Endodermal cell (in vitro differentiated cells): ENCODE measurements at places on chromosomes 3 and 15.

- DNase-seq = peak; percentile 80
These were observed 436 bp downstream of the ADPGK start for GRCh38 chr15:72783004-72783639.

DNA sequence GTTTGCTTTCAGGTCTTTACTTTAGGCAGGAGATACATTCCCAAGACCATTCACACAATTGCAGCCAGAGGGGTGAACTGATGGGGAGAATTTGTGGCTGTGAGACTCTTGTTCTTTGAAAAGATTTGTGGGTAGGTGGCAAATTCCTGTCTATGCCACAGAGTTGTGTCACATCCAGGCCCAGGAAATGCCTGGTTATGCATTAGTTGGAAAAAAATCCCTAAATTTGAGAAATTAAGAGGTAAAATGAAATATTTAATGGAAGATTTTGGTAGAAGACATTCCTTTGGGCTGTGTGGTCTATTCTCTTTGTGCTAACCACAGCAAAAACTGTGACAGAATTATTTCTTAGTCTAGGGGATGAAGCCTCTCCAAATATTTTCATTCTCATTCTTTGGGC lies 28.8 kb downstream of the SAMMSON start:
- DNase-seq = no peak

DNA sequence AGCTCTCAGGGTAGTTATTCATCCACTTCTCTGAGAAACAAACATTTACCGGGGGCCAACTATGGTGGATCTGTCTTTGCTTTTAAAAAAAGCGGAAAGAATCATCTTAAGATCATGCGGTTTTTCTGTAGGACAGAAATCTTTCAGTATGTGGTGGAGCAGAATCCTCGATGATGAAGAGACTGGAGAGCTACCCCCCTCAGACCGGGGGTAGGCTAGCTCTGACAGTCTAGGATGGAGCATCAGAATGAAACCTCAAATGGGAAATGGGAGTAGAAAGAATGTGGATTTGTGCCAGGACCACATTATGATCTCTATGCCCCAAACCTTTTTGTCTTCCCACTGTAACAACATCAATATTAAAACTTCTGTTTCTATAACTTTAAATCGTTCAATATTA lies 30.3 kb downstream of the TPRG1 start:
- no peak for DNase-seq

- DNase-seq = no peak
These were observed 850 bp downstream of the SUCLG2 start for GRCh38 chr3:67653425-67654098.

GRCh38 chr3:60812502-60812901 lies 438.8 kb downstream of the FHIT start:
- no peak for DNase-seq

- no peak for DNase-seq
These were observed 9.1 kb upstream of the TICRR start for GRCh38 chr15:89566181-89566580.

DNA sequence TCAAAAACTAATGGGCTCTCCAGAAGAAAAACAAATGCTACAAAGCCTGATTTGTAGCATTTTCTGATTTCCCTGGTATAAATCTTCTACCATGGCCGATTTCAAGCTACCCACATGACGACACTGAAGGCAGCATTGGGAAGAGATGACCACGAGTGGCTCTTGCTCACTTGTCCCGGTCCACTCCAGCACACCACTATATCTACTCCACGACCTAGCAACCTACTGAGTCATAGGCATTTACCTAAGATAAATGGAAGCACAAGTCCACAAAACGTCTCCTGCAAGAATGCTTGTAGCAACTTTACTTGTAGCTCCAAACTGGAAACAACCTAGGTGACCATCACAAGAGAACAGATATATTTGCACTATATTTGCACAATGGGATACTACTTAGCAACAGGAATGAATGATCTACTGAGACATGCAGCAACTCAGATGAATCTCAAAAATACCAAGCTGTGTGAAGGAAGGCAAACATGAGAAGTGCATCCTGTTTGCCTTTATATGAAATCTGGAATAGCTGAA lies 60.8 kb upstream of the HES1 start:
- DNase-seq = no peak

DNA sequence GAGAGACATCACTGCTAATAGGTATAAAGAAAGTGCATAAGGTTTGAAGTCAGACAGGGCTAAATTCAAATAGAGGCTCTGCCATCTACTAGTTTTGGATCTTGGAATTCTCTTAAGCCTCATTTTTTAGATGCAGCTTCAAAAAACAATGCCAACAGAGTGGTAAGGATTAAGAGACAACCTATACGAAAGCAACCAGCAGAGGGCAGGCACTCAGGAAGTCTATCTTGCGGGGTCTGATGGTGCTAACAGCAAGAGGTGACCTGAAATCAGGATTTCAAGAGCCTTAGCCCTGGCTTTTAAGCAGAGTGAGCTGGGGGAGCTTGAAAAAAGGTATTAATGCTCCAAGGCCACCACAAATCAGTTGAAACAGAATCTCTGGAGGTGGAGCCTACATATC lies 40.7 kb downstream of the LDHAL6B start:
- DNase-seq = peak; percentile 89

DNA sequence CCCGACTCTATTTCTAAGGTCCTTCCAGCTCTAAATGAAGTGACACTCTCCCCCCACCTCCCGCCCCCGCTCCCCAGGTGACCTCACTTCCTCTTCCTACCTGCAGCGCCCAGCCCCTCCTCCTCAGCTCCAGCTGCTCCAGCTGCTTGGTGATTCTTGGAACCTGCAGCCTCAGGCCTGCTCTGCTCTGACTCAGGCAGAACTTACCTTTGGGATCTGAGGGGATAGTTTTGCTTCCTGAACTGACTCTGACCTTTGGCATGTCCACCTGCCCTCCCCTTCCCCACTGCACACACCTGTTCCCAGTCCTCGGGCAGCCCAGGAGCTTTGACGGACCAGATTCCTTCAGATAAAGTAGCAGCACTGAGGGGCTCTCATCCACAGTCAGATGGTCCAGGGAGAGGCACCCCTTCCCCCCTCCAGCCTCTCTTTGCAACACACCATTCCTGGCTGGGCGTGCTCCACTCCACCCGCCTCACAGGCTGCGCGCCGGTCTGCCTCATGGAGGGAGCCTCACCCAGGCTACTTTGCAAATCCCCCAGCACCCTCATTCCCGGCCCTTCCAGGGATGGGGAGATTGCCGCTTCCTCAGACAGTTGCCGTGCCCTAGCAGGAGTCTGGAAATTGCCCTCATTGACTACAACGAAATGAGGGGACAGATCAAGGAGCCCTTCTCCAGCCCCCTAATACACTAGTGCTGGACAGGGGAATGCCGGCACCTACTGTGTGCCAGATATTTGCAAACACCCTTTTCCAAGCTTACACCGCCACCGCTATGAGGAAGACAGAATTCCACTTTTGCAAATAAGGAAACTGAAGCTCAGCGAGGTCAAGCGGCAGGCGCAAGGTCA lies 692 bp upstream of the C15orf39 start:
- peak; percentile 90 for DNase-seq

- DNase-seq = no peak
These were observed 96.0 kb downstream of the SPATA16 start for GRCh38 chr3:173044998-173045397.

- DNase-seq = peak; percentile 60
These were observed 277.1 kb downstream of the SUCLG2 start for GRCh38 chr3:67377299-67377698.

GRCh38 chr15:35479423-35479822 lies 66.5 kb downstream of the DPH6 start:
- DNase-seq = peak; percentile 47

GRCh38 chr3:193782747-193783146 lies 189.7 kb downstream of the OPA1 start:
- peak; percentile 75 for DNase-seq

DNA sequence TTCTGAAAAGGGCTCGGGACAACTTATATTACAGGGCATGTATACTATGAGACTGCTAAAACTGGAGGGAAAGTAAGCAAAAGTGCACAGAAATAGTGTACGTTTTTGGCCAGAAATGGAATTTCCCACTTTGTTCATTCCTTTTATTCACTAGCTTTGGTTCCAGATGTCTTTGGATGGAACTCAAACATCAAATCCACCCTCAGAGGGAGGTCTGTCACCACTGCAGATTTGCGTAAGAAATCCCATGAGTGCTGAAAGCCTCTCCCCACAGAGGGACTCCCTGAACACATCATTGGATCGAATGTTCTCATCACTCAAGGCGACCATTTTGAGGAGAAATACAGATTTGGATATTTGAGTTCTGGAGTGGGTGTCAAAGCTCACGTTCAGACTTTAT lies 71.6 kb downstream of the FEM1B start:
- no peak for DNase-seq
